ENCODE measurements at places on chromosomes 5 and 9.

GRCh38 chr5:32358611-32359010, 45.9 kb upstream of the MTMR12 start:
- DNase-seq: no peak

DNA sequence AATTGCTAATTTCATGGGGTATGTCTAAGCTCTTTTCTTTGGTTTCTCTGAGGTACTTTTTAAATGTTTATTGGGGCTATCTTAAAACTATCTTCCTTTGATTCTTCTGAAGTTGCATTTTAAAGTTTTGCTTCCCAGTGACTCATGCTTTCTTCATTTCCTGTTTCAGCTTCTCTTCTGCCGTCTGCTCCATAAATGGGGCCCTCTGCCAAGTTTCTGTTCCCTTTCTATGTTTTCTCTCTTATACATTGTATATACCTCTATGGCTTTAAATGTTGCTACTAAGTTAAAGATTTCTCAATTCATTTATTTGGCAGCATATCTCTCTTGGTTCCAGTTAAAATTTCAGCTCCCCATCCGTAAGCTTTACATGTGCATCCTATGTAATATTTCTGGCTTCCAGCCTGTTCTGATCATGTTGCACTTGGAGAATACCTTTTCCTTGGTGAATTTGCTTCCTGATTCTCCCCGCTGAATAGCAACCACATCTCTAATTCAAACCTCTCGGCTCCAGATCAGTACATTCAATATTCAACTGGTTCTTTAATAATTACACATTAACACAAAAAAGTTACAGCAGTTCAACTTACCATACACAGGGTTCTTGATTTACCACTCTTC, 125.3 kb downstream of the ST8SIA4 start:
- DNase-seq: no peak

DNA sequence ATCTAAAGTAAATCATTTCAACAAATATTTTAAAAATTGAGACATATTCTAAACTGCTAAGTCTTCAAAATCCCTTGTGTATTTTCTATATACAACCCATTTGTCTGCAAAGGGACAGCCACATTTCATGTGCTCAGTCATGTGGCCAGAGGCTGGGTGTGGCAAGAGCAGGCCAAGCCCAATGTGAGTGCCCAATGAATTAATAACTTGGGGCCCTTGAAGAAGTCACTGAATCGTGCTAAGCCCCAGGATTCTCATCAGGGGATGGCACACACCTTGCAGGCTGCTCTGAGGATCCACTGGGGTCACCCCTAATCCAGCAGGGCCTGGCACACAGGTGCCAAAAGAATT, 78.2 kb upstream of the SMIM23 start:
- DNase-seq: no peak

DNA sequence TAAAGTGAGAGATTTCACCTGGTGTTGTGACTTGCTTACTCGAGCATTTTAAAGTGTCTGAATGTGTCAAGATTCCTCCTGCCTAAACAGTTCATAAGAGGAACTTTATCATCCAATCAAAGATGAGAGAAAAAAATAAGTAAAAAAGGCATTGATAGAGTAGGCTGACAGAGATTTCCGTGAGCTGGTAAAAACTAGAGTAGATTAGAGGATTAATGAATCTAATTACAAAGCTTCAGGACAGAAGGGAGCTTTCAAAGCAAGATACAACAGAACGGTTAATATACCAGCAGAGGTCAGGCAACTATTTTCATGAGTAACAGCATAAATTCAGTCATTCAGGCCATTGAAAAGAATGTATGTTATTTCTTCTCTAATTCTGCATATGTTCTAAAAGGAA, 91.5 kb downstream of the ADAMTS6 start:
- no peak for DNase-seq

DNA sequence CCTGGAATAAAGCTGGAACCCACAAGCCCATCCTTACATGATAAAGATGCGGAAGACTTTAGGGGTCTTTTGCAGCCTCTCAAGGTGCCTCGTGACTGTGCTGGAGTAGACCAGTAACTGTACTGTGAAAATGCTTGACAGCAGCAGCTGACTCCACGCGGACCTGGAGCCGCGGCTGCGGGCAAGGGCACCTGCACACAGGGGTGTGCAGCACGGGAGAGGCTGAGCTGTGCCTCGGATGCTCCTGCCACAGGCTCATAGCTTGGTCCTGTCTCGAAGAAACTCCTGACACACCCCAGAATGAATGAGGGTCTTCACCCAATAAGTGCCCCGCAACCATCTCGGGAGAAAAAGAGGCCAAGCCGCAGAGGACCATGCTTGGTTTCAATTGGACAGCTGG, 40.3 kb upstream of the CEP72 start:
- DNase-seq: no peak
